ENCODE measurements at places on chromosomes 12 and 14.

DNA sequence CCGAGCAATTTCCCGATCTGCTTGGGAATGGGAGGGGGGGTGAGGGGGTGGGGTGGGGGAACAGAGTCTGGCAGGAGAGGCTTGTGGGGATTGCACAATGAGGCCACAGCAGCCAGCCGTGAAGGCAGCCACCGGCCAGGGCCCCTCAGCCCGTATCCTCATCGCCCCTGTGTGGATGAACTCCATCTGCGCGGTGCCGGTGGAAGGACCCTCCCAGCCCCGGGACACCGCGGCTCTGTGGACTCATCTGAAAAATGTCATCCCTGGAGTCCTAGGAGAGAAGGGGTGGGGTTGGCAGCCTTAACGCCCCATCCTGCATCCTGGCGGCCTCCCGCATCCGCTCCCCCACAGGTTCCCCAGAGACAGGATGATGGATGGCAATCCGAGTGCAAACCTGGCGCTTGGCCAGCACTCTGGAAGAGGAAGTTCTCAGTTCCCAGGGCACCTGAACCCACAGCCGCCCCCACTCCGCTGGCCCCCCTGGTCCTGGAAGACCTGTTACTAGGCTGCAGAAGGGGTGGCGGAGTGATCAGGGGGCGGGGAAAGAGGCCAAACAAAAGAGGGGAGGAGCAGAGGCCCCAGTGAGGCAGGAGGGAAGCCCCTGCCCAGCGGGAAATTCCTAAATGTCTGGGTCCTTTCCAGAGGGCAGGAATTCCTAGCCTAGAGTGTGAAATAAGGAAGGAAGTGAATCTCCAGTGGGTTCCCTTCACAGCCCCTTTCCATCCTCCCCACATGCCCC lies 1.2 kb upstream of the TNFAIP2 start:
- DNase-seq: peak; percentile 63

DNA sequence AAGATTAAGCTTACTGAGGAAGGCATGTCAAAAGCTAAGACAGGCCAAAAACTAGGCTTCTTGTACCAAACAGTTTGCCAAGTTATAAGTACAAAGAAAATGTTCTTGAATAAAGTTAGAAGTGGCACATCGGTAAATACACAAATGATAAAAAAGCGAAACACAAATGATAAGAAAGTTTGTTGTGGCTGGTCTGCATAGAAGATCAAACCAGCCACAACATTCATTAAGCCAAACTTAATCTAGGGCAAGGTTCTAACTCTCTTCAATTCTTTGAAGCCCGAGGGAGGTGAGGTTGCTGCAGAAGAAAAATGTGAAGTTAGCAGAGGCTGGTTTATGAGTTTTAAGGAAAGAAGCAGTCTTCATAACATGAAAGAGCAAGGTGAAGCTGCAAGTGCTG lies 1119.6 kb upstream of the FLRT2 start:
- DNase-seq: no peak

- no peak for DNase-seq
These were observed 4.8 kb downstream of the TULP3 start for GRCh38 chr12:2895511-2895910.

DNA sequence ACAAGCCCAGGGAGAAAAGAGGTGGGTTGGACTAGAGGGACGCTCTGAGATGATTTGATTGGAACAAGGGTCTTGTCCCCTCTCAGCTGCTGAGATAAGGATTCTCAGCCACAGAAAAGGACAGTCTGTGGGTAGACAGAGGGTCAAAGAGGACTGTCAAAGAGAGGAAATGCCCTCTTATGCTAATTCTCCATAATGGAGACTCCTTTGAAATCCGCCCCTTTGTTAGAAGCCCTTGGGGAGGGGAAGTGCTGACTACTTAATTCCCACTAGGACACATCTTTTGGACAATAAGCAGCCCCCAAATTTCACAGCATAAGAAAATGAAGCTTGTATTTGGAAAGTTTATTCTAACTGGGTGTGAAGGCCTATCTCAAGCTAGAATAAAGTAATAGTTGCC lies 176.6 kb downstream of the KTN1 start:
- no peak for DNase-seq

DNA sequence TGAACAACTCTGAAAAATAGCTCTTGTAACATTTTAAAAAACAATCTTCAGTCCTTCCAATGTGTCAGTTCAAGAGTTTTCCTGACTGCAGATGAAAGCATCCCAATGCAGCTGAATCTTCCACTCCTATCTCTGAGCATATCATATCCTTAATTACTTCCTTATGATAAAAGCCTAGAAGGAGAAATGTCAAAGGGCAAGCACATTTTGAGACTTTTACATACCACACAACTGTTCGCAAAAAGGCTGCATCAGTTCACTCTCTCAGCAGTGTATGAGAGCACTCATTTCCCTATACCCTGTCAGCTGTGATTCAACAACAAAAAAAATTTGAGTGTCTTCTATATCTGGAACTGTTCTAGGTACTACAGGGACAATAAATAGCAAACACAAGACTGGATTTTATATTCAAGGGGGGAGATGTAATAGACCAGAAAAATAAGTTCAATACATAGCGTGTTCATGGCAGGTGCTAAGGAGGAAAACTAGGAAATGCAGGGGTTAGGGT lies 66.1 kb downstream of the ACADS start:
- no peak for DNase-seq

- DNase-seq: no peak
These were observed 325.5 kb downstream of the RAD51B start for GRCh38 chr14:68145036-68145435.

DNA sequence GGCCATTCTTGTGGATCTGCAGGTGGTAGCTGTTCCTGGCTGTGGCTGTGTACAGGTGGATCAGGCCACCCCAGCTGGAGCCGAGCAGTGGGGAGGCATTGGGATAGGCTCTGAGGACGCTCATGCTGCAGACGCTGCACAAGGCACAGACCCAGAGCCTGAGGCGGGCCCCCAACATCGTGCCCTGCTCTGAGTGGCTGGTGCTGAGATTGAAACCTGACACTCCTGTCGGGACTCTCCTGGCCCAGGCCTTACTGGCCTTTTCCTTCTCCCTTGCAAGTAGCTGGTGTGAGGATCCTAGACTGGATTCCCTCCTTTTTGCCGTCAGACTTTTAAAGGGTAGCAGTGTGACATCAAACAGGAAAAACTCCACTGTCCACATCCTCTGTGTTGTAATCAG lies at the start of gene FGF23:
Gene FGF23 (minus strand): TSS at position 308 of the 400 bp plus-strand sequence. CDS start 130 bp downstream, at position 178.
- no peak for DNase-seq

DNA sequence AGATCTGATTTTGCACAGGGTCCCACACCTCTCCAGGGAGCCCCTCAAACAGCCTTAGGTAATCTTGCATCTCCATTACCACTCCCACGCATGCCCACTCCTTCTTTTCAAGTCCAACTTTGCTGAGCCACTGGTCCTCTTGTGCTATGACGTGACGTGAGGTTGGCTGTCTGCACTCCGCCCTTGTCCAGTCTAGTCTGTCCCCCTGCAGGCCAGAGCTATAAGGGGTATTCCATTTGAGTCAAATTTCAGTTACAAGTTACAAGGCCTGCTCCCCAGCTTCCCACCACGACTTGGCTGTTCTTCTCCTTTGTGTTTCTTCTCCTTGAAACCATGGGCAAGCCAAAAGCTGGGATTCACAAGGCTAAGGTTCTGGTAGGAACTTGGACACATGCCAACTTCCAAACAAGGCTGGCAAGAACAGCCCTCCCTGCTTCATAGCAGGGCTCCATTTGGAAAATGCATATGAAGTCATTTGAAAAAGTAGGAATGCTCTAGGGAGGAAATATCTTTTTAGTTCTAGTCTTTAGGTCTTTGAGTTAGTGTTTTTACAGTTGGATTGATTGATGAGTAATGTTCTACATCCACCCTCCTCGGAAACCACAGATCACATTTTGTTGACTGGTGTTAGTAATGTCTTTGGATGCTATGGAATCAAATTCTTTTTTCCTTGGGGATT lies 49.1 kb downstream of the KCNA1 start:
- no peak for DNase-seq

DNA sequence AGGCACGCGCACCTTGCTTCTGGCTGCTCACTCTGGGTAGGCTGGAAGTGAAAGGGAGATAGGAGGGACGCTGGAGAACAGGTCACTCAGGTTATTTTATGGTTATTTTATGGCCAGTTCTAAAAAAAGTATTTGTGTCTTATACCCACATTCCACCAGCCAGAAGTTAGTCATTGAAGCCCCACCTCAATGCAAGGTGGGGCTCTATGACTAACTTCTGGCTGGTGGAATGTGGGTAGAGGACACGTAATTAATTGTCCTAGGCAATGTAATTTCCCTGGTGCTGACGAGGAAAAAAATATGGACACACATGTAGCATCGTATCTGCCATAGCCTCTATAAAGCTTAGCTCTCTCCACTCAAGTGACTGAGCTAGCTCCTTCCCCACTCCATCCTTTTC lies 104.9 kb downstream of the PDZRN4 start:
- DNase-seq: no peak

DNA sequence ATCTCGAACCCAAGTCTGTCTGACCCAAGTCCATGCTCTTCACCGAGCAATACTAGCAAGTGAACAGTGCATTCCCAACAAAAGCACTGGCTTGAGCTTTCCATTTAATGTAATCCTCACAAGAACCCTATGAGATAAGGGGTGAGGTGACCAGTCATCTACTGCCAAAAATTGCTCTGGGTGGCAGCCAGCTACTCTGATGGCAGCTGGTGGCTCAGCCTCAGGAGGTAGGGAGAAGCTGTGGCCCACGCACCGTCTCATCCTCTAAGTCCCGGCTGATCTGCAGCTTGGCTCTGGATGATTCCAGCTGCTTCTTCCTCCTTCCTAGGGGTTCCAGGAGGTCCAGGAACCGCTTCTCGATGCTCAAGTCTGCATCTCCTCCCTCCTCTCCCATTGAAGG lies 75.2 kb downstream of the PLEKHG3 start:
- DNase-seq: no peak

- DNase-seq: no peak
These were observed 34.5 kb downstream of the SMOC1 start for GRCh38 chr14:69913686-69914085.

DNA sequence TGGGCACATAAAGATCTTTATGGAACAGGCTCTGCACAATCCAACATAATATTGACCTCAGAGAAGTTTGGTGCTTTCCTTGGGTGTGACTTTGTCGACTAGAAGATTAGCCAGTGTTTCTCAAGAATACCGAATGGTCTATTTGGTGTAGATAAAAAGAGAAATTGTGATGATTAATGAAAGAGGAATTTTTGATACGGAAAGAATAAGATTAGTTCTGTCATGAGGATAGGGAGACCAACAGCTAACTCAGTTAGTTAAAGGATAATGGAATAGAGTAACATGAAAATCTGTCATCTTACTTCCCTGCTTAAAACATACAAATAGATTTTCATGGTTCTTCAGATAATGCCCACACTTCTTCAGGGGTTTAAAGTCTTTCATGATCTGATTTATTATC lies 24.2 kb downstream of the PTPRO start:
- no peak for DNase-seq

DNA sequence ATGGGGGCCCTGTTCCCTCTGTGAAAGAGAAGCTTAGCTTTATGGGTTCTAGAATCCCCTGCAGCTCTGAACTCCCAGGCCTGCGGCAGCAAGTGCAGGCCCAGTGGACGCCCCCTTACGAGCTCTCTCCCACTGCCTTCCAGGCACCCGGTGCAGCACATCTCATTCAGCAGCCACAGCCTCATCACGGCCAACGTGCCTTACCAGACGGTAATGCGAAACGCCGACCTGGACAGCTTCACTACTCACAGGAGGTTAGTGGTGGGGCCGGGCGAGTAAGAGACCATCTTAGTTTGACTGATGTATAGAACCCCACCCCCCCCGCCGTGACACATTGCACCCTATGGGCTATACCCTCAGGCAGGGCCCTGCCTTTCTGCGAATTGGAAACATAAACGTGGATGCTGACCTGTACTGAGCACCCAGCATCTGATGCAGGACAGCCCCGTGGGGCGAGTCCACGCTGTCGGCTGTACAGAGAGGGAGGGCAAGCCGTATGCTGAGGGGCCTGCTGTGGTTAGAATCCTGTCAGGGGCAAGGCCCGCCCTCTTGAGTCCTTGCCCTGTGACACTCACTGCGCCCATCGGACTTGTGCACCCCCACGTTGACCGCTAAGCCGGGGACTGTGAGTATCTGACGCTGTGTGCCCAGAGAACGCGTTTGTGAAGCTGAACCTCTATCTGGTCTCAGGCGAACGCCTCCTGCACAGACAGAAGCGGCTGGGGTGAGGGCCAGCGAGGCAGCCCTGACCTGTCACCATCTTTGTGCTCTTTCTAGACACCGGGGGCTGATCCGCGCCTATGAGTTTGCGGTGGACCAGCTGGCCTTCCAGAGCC lies 71.7 kb downstream of the TESC start:
- no peak for DNase-seq

DNA sequence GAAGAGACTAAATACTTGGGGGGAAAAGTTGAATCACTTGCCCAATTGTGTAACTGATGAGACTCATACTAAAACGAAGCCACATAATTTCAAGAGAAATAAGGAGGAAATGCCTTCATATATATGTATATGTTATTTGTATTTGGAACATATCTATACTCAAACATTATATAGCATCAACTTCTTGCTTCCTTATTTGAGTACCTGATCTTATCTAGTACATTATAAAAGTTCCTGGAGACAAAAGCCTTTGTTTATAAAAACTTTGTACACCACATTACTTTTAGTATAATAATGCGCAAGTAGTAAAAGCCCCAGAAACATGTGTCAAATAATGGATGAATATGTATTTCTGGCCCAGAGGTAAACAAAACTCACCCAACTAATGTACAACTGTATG lies 92.0 kb downstream of the SLC2A13 start:
- DNase-seq: no peak

GRCh38 chr12:130026608-130027176 lies 122.9 kb upstream of the TMEM132D start:
- no peak for DNase-seq

DNA sequence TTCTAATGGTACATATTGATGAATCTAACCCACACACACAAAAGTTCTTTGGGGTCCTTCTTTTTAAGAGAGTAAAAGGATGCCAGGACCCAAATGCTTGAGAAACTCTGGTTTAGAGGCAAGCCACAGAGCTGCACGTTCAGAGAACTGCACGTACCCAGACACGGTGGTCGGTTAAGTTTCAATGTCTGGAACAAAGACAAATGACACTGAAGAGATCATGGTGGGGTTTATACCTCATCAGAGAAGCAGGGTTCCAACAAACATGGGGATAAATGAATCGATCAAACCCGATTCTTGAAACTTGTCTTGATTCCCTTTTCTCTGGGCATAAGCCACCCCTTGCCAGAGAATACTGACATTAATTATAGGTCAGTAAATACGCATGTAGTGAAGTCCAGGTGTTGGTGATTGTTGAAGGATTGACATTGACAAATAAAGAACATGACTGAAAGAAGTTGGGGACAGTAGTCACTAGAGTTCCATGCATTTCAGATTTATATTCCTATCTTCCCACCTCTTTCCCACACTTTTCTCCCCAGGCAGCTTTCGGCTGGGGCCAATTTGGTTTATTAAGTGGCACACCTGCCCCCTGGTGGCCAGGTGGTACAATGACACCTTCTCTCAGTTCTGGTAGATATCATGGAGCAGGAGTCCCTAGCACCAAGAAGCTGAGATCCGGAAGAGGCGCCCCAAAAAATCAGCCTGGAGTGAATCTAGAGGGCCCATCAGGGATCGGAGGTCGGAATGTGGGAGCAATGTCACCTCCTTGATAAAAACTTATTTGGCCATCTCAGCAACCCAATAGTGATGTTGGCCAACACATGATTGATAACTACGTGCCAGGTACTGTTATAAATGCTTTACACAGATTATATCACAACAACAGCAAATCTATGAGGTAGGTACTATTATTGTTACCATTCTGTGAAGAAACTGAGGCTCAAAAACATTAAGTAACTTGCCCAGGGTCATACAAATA lies 17.8 kb upstream of the HDAC7 start:
- peak; percentile 50 for DNase-seq

All from fibroblast of gingiva (primary cell).